Uterus (tissue), 4 donors: ENCODE measurements at places on chromosomes 3 and 15. TPM values are rescaled to one million over a fixed set of nuclear protein-coding genes. Genes with fewer than 3 reads are reported as not detected.

TMPRSS7 gene
- total RNA-seq: not detected

DNA sequence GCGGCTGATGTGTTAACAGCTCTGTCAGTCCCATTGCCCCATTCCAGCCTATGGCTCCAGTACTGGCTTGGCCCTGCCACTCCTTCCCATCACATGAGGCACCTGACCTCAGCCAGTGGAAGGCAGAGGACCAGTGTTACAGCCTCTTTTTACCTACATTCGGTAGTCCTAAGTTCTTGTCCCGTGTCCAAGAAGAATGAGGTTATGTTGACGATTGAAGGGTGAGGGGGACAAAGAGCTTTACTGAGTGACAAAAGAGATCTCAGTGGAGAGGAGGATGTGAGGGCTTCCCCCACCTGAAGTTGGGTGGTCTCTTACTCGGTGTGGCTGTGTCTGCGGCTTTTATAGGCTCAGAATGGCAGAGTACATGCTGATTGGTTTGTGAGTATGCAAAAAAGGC, 7.3 kb upstream of the MPI start:
- no peak for DNase-seq

GRCh38 chr3:11499144-11499543, 144.6 kb downstream of the VGLL4 start:
- no peak for DNase-seq

GRCh38 chr3:119990888-119991287, 103.4 kb downstream of the GSK3B start:
- DNase-seq: no peak

DNA sequence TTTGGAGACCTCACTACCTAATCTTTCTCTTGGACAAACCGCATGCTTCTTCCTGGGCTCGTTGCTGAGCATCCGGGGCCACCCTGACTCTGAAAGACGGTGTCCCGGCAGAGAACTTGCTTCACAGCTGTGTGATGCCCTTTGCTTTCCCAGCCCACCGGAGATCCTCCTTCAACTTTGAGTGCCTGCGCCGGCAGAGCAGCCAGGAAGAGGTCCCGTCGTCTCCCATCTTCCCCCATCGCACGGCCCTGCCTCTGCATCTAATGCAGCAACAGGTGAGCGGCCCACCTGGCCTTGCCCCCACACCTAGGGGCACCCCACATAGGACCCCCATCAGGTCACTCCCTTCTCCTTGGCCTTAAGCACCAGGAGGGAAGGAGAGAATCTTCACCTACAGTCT, 37.7 kb downstream of the CHDH start:
- no peak for DNase-seq
